ENCODE measurements at places on chromosomes 1 and 21.

- no peak for DNase-seq
These were observed 6.0 kb downstream of the GLIS1 start for GRCh38 chr1:53732912-53733317.

DNA sequence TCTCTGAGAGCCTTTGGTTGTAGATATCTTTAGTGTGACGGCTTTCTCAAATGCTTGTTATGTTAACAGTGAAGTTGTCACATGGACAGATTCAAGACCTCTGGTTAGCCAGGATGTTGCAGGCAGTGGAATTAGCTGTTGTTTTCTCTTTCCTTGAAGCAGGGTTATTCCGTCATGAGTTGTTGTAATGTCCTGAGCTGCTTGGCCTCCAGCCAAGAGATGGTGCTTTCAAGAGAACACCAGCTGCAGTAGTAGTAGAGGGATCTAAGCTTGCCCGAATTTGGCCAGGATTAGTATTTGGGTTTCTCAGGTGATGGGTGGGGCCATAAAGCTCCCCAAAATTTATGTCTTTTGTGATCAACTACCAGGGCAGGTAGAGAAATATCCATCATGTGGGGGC, 13.4 kb downstream of the KCNE1 start:
- no peak for DNase-seq

DNA sequence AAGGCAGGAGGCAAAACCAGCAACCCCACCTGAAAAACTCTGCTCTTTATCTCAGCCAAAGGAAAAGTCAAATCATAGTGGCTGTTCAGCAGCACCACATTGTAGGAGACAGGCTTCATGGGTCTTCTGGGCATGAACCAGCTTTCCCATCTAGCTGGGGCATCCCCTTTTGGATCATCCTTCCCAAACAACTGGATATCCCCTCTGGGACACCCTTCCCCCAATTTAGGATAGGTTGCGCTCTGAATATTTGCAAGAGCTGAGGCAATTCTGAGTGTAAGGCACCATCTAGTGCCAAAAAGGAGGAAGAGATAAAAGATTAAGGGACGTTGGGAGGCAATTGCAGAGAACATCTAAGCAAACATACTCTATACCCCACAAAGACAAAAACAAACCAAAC, 295.8 kb downstream of the MATN1 start:
- DNase-seq: no peak

GRCh38 chr1:108190686-108191416, 9.3 kb downstream of the SLC25A24 start:
- no peak for DNase-seq

DNA sequence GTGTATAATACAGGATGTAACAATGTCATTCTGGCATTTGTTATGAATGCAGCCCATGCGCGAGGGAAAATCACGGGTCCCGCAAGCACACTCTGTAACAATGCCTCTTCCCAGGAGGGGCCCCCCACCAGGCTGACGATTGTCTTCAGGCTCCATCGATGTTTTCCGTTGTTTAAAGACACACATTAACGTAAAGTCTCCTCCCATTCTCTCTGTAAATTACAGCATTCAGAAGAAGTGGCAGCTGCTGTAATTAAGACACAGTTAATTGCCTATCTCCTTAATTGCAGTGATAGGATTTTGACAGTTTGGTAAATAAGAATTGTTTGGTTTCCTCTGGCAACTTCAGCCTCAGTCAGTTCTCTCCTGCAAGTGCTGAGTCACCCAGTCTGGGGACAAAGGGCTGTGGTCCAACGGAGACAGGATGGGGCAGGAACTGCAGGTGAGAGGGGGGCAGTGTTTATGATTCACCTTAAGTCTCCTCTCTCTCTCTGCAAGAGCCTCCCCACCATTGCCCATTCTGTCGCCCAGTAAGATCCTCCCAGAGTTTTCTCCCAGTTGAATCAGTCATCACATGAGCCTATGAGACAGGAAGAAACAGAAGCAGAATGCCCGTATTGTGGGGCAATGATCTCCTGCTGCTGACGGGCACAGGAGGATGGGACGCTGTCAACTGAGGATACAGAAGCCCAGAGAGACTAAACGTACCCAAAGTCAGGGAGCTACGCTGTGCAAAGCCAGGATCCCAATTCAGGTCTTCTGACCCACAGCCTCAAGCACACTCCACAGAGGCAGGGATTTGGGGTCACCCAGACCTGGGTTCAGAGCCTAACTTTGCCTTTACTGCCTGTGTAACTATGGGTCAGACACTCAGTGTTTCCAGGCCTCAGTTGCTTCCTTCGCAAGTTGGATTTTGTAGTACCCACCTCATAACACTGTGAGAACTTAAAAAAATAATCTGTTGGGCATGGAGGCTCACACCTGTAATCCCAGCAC, 110.0 kb downstream of the ADSS2 start:
- no peak for DNase-seq

DNA sequence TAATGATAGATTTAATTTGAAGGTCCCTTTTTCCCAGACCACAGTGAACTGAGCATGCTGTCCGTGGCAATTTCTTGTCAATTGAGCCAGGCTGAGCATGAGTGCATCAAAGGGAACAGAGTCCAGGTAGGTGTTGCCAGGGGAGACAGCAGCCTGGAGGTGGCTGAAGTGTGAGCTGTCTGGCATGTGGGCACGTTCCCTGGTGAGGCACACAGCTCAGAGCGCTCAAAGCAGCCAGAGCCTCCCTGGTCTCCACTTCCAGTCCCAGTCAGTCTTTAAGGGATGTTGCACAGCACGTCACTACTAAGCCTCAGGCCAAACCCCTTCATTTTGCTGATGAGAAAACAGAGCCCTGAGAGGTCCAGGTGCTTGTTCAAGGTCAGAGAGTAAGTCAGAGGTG, 251.4 kb downstream of the MATN1 start:
- DNase-seq: no peak

GRCh38 chr1:224726441-224727182, 110.5 kb downstream of the CNIH3 start:
- DNase-seq: no peak

DNA sequence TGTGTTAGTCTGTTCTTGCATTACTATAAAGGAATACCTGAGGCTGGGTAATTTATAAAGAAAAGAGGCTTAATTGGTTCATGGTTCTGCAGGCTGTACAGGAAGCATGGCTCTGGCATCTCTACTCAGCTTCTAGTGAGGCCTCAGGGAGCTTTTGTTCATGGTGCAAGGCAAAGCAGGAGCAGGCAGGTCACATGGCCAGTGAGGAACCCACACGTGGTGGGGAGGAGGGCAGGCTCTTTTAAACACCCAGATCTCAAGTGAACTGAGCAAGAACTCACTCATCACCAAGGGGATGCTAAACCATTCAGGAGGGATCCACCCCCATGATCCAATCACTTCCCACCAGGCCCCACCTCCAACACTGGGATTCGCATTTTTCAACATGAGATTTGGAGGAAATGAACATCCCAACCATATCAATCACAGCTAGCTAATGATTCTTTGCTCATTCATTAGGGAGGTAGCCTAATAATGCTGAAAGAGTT, 51.4 kb upstream of the RAP1A start:
- DNase-seq: no peak

DNA sequence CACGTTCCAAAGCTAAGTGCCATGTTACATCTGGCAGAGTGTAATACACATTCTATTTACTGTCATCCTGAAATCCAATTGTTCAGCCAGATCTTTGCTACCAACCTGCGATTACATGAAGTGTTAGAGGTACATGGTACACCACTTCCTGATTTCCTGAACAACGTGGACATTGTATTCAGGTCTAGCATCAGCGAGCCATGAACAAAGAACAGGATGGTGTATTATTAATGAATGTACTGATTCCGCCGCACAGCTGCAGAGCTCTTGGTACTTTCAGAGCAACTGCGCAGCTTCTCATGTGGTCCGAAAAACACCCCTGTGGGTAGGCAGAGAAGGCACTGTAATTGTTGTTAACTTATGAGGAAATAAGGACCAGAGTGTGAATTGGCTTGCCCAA, 511.4 kb downstream of the AJAP1 start:
- no peak for DNase-seq

DNA sequence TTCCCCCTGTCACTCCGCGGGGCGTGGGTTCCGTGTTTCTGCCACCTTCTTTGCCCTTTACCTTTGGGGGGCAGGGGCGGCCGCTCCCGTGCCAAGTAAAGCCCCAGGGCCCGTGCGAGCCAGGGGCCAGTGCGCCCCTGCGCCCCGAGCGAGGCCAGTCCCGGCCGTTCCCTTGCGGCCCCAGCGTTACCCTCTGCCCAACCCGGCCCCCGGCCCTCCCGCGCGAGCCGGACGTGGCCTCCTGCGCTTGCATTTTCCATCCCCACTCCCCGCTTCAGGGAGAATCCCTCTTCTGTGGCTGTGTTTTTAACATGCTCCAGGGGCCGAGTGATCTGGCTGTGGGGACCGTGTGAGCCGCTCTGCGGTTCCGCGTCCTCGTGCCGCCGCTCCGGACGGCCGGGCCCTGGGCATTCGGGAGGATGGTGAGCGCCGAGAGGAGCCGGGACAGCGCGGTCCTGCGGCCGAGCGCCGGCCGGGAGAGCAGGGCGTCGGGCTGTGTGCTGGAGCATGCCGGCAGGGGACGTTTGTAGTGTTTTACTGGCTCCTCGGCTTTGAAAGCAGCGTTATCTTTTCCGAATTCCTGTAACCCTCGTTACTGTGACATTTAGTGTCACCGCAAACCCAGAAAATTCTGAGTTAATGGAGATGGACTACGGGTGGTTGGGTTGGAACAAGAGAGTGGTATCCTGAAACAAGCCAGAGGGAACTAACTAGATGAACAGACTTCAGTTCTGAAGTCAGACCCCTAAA, 1.0 kb downstream of the GALNT2 start:
- peak; percentile 72 for DNase-seq

DNA sequence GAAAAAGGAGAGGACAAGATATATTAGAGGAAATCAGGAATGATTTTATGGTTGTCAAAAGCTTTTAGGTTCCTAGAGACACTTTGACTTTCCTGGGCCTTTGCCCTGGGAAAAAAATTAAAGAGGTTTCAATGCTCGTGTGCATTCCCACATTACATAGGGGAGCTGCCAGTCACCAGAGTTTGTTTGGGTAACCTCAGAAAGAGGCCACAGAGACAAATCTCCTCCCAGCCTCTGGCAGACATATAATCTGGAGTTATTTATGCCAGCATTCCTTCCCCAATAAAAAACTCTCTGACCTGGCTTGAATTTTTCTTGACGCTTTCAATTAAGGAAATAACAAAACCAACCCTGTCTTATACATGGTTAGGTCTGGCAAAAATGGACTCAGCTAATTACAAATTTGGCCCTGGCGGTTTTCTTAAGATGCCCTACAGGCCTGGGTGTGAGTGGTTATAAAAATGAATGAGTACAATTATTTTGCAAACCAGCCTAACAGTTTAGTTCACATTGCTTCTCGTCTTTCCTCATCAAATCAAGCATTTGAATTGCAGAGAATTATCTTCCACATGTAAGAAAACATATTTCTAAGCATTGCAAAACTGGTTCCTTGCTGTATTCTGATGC, 63.7 kb downstream of the WLS start:
- no peak for DNase-seq

GRCh38 chr1:107588321-107588720, 376.7 kb downstream of the VAV3 start:
- no peak for DNase-seq

DNA sequence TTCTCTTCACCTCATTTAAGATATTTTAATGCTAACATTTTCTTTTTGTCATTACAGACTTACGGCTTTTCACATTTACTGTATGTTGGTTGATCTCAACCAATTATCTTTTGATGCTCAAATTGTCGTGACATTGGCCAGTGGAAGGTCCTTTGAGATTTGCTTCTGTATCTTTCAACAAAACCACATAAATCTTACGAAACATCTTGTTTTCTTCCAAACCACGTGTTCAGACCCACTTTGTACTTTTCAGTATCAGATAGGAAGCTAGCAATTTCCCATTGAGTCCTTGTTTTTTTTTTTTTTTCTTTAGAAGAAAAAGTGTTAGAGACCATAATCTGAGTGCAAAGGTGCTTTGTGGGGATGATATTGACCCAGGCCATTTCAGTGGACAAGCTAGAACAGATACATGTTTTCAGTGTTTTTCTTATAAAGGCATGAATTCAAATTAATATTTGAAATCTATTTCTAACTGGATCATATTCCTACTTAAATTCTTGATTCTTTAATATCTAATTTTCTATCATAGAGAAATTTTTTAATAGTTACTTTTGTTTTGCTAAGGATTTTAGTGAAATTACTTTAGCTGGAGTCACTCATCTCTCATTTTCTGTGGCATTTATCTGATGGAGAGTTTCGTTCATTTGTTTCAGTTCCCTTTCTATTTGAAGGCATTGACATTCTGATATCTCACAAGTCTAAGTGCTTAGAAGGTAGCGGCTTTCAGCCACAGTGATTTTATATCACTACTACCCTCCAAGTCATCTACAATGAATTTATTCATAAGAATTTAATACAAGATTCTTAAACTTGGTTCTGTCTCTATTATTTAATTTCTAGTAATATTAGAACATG, 26.7 kb downstream of the ATG4C start:
- DNase-seq: no peak

DNA sequence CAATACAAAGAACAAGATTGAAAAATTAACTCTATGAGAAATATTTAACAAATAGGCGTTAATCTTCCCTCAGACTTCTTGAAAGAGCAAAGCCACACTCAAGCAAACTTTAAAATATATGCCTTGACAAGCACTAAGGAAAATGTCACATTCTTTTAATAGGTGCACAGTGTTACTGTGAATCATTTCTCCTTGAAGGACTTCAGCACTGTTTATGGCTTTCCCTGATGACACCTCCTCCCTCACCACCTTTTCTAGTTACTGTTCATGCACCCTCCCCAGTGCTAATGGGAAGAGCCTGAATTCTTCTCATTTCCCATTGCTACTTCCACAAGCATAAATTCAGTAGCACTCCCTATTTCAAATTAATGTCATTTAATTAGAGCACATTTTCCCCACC, 299.5 kb upstream of the RRP15 start:
- DNase-seq: no peak

DNA sequence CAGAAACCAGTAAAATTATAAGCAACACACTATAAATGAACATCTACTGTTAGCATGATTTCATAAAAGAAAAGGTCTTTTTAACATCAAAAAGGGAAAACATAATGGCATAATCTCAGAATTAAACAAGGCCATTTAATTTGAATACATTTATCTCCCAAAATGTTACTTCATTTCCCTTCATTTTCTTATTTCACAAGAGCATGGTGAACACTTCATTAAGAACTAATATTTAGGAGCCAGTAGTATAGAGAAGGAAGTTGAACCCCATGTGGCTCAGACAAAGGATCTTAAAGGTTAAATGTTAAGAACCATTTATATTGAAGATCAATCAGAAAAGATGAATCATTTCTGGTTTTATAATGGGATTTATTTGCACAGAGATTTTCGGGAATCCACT, 981.7 kb downstream of the TTLL7 start:
- DNase-seq: no peak

GRCh38 chr1:162538815-162539431, 22.6 kb upstream of the UAP1 start:
- no peak for DNase-seq

All from erythroblast (primary cell).